ENCODE measurements at places on chromosomes 1 and 21. TPM values are rescaled to one million over a fixed set of nuclear protein-coding genes. Genes with fewer than 3 reads are reported as not detected.

SH3BGR gene
- total RNA-seq: 1.4 TPM

TNFRSF1B gene
- total RNA-seq: 11.2 TPM

DNA sequence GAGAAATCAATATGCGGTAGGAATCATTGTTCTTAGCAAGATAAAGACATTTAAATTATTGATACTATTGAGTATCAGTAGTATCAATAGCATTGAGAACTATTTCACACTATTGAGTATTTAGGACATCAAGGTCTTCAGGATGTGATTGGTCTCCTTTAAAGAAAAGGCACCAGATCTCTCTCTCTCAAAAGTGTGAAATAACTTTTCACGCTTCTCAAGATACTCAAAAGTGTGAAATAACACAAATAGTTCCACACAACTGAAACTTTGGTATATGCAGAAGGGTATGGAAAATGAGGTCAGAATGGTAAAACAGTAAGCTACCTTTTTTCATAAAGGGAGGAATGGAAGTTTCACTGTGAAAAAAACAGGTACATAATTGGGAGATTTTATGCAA lies 6.7 kb upstream of the PYHIN1 start:
- H3K4me1 ChIP-seq: no peaks in the 10 kb centered on the region
- no peak overlapping the region for H3K4me3 ChIP-seq
- no peak for DNase-seq
- H3K36me3 ChIP-seq: no peaks in the 10 kb centered on the region

GRCh38 chr1:242674951-242675645 lies 150.6 kb upstream of the PLD5 start:
- no peak overlapping the region for H3K27ac ChIP-seq
- H3K4me3 ChIP-seq: no peak overlapping the region
- H3K36me3 ChIP-seq: no peaks in the 10 kb centered on the region
- no peaks in the 10 kb centered on the region for H3K27me3 ChIP-seq
- no peaks in the 10 kb centered on the region for H3K4me1 ChIP-seq

KRTAP20-4 gene
- total RNA-seq: not detected

RIPPLY3 gene
- not detected for total RNA-seq

DIO1 gene
- total RNA-seq: not detected

DNA sequence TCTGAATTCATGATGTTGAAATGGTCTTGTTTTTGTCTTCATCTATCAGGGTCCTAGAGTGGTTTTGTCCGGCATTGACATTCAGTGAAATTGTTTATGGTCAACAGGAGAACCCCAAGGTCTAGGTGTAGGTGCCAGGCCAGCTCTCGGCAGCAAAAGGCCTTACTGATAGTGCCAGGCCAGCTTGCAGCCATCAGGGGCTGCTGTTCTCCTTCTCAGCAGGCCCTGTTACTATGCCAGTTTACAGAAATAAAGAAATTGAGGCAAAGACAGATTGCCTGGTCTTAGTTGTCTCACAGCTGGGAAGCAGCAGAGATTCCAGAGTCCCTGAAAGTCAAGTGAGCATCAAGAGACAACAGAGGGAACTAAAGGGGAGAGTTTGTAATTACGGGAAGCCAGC lies 12.0 kb downstream of the HMGB4 start:
- H3K4me1 ChIP-seq: no peaks in the 10 kb centered on the region
- H3K36me3 ChIP-seq: no peaks in the 10 kb centered on the region

- no peak overlapping the region for H3K4me3 ChIP-seq
- no peaks in the 10 kb centered on the region for H3K27me3 ChIP-seq
- peaks cover 11% of the 10 kb centered on the region for H3K4me1 ChIP-seq
- DNase-seq: peak; percentile 97
Observed at GRCh38 chr1:6343506-6344405, 49.8 kb downstream of the ACOT7 start.

DNA sequence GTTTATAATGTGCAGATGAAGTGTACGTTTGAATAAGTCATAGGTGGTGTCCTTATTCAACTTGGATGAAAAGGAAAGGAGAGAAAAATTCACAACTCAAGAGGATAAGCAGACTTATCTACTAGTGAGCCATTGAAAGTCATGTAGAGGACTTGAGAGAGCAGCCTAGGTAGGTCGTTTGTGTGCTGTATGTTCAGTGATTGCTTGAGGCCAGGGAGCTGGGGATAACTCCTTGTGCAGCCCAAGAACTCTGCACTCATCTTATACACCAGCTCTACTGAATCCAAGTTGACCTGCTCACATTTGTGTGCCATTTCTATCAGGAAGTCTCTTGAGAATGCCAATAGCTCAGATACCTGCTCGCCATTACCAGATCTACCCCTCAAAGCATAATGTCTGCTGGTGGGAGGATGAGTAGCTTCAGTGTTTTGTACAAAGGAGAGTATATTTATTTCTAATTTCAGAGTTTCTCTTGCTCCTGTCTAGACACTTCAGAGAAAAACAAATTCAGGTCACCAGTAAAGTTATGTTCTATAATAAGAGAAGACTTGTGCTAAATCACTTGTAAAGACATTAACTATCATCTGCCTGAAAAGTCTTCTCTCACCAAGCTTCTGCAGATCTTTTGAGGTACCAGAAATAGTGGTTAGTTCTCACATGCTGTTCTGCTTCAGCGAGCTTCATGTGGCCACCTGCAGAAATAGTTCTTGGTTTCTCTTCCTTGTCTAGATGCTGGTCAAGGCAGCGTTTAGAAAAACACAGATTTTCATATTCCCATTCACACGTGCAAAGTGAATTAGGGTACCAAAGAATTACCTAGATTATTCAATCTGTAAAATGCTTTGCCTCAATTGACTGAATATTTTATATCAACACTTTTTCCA lies 10.8 kb downstream of the S1PR1 start:
- H3K36me3 ChIP-seq: no peaks in the 10 kb centered on the region
- no peak overlapping the region for H3K4me3 ChIP-seq
- H3K27me3 ChIP-seq: no peaks in the 10 kb centered on the region
- no peak for DNase-seq
- peaks cover 10% of the 10 kb centered on the region for H3K4me1 ChIP-seq
- no peak overlapping the region for H3K27ac ChIP-seq

DNA sequence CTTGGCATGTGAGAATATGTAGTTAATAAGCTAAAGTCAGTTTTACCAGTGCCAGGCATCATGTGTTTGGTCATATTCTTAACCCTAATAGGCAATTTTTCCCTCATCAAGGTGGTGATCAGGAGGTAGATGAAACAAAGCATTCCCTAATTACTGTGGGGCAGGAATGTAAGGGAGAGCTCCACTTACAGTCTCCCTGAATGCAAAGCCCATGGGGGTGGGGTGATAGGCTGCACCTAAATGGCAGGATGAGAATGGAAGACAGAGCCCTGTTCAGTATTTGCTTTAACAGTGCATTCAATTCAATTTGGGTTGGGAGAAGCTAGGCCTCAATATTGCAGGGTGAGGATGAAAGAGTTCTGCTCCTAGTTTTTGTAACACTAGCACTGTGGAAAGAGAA lies 23.4 kb downstream of the ZNF678 start:
- H3K27ac ChIP-seq: no peak overlapping the region
- no peak for DNase-seq
- H3K36me3 ChIP-seq: no peaks in the 10 kb centered on the region
- H3K27me3 ChIP-seq: no peaks in the 10 kb centered on the region

- no peaks in the 10 kb centered on the region for H3K27me3 ChIP-seq
- no peak overlapping the region for H3K27ac ChIP-seq
- no peak for DNase-seq
- H3K4me1 ChIP-seq: no peaks in the 10 kb centered on the region
Observed at GRCh38 chr1:4166713-4167112, 266.6 kb upstream of the C1orf174 start.

DNA sequence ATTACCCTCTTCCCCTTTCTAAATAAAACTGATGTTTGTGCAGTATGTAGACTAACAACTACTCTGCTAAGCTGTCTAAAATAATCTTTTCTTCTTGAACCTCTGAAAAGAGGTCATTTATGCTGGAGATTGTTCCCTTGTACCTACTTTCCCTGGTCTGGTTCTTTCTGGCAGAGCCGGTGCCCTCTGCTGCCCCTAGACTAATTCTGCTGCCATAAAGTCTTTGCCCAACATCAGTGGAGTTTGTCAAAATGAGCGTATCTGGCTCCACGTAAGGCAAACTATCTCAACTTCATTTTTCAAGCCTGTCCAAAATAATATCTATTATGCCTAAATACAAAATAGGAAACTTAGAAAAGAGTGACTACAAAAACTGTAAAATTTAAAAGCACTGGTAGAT lies 30.9 kb upstream of the ANGPTL7 start:
- H3K27ac ChIP-seq: peak overlapping the region; percentile 85
- no peak overlapping the region for H3K4me3 ChIP-seq
- DNase-seq: peak; percentile 78
- H3K4me1 ChIP-seq: peaks cover 20% of the 10 kb centered on the region
- peaks cover 21% of the 10 kb centered on the region for H3K36me3 ChIP-seq

DNA sequence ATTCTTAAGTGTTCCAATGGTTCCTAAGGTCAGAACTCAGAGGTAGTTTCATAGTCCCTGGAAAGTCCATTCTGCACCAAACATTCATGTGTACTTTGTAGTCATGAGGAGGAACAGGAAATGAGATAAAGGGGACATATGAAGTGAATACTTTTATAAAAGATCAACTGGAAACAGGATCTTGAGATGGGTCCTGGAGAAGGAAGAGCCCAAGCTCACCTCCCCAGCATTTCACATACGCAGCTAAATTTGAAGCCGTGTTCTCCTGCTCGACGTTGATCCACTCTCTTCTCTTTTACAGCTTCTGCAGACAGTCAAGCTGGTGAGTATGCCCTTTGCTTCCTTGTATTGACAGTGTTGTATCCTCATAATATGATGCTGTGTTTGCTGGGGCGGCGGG lies 429 bp downstream of the FCGR2A start:
- no peak for DNase-seq
- H3K4me3 ChIP-seq: no peak overlapping the region
- H3K27me3 ChIP-seq: peaks cover 8% of the 10 kb centered on the region
- H3K36me3 ChIP-seq: no peaks in the 10 kb centered on the region

DNA sequence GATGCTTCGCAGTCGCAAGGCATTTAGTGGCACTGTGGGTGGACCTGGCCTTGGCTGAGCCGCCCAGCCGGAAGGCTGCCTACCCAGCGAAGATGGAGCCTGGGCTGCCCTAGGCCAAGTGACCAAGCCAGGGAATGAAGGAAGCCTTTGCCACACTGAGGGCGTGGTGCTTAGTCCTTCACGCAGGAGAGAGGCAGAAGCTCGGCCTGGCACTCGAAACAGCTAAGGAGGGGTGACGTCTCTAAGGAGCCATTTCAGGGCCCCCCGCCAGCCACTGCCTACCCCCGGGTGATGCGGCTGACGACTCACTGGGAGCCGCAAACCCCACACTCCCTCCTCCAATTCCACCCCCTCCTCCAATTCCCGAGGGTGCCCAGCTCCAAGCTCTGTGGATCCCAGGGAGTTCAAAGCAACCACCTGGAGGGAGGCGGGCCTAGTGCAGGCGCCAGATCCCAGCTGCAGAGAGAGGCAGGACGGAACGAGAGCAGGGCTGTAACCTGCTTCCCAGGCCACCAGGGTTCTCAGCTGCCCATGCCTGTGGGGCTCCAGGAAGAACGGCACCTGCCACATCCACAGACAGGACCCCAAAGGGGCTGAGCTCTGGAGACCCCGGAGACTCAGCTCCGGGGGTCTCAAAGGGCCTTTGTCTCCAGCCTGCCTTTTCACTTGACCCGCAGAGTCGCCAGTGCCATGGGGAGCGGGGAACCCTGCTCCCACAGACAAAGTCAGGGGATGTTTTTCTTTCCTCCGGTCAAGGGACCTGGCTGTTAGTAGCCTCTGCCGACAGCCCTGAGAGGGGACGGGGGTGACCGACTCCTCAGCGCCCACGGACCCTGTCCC lies 75.8 kb downstream of the ARHGEF16 start:
- H3K4me1 ChIP-seq: peaks cover 16% of the 10 kb centered on the region
- H3K4me3 ChIP-seq: peak overlapping the region; percentile 83
- peak overlapping the region; percentile 33 for H3K27ac ChIP-seq
- peak; percentile 97 for DNase-seq
- no peaks in the 10 kb centered on the region for H3K36me3 ChIP-seq

GRCh38 chr1:201647722-201648065 lies 108.8 kb downstream of the NAV1 start:
- peaks cover 29% of the 10 kb centered on the region for H3K36me3 ChIP-seq
- peak overlapping the region; percentile 81 for H3K4me3 ChIP-seq
- DNase-seq: no peak
- peak overlapping the region; percentile 9 for H3K27ac ChIP-seq
- no peaks in the 10 kb centered on the region for H3K27me3 ChIP-seq

GRCh38 chr21:25330266-25330665 lies 277.0 kb downstream of the MRPL39 start:
- H3K27ac ChIP-seq: peak overlapping the region; percentile 92
- peaks cover 20% of the 10 kb centered on the region for H3K4me1 ChIP-seq
- H3K36me3 ChIP-seq: no peaks in the 10 kb centered on the region
- H3K27me3 ChIP-seq: no peaks in the 10 kb centered on the region
- no peak overlapping the region for H3K4me3 ChIP-seq

DNA sequence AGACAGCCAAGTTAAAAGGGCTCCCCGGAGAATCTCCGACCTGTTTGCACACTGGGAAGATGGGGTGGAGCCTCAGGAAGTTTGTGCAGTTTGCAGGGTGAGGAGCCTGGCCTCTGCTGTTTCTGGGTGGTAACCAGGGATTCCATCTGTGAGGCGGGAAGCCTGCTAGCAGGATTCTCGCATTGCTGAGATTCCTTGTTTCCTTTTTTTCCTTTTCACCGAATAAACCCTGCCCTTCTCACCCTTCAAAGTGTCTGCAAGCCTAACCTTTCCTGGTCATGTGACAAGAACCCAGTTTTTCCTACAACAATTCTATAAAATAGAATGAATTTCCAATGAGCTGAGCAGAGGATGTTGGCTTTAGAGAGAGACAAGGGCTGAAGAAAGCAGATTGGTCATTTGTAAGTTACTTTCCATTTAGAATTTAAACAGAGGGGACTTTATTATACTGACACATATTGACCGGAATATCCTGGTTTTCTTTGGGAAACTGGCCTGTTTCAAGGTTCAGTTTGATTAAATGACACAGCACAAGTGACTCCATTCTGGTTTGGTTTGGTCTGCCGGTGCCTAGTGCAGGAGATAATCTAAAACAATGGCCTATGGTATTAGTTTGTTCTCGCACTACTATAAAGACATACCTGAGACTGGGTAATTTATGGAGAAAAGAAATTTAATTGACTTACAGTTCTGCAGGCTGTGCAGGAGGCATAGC lies 48.7 kb upstream of the DNAH14 start:
- no peak overlapping the region for H3K27ac ChIP-seq
- no peaks in the 10 kb centered on the region for H3K36me3 ChIP-seq
- peaks cover 6% of the 10 kb centered on the region for H3K4me1 ChIP-seq
- no peak for DNase-seq
- H3K4me3 ChIP-seq: no peak overlapping the region
- peaks cover 12% of the 10 kb centered on the region for H3K27me3 ChIP-seq

DNA sequence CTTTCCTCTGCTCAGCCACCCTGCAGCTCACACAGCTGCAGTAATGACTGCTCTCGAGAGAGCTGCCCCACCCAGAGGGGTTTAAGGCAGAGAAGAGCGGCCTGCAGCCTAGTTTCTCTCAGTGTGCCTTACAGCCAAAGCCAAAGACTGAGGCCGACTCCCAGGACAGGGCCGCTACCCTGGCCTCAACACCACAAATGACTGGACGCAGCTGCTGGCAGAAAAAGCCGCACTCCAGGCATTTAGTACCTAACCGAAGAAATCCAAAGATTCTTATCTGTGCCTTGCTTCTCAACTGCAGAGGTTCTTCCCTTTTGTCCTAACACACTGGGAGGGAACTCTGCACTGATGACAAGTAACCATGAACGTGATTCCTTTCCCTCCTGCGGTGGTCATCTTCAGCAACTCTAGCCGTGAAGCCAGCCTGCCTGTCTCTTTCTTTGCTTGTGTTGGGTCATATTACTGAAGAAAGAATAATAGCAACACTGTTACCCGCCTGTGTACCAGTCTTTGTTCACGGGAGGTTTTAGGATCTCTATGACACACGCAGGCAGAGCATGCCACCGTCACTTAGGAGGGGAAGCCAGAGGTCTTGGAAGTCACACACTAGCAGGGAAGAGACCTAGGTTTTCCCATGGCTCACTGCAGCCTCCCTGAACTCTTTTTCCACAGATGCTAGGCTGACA lies 202.7 kb downstream of the RHOU start:
- H3K27ac ChIP-seq: no peak overlapping the region
- no peaks in the 10 kb centered on the region for H3K36me3 ChIP-seq
- H3K4me3 ChIP-seq: no peak overlapping the region
- no peaks in the 10 kb centered on the region for H3K27me3 ChIP-seq
- no peak for DNase-seq
